ENCODE measurements at places on chromosomes 6 and 20.
A peak's percentile ranks its signal among the peaks of the same experiment; 100 is the strongest.

DNA sequence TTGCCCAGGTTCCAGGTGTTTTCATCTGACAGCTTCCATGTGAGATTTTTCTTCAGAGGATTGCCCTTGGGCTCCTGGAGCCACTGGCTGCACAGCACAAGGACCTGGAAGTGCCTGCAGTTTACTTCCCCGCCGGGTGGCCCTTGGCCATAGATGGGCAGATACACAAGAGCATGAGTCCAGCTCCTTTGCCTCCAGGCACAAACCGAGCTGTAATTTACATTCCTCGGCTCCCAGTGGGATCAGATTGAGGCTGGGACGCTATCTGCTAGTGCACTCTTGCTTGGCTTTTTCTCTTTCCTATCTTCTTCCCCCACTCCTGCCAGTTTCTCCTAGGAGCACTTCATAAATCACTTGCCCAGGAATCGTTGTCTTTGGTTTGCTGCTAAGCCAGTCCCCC lies 85.4 kb upstream of the RALY start:
- DNase-seq, result no peak

DNA sequence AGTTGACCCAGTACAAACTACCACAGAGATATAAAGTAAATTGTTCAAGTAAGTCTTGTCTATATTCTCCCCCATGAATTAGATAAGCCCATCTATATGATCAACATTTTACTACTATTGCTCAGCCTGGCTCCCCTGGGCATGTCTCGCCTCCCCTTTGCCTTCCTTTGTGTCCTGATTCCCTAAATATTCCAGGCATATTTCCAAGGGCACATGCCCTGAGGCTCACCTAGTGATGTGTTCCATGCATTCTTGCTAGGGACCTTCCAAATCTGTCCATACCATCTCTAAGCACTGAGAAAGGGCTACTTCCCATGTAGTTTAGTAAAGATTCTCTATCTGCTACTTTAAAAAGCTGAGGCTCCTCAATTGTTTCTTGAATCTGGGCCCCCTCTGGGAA lies 309.5 kb upstream of the PRND start:
- no peak for DNase-seq

GRCh38 chr6:1409774-1410465 lies 20.5 kb downstream of the FOXF2 start:
- no peak for DNase-seq

DNA sequence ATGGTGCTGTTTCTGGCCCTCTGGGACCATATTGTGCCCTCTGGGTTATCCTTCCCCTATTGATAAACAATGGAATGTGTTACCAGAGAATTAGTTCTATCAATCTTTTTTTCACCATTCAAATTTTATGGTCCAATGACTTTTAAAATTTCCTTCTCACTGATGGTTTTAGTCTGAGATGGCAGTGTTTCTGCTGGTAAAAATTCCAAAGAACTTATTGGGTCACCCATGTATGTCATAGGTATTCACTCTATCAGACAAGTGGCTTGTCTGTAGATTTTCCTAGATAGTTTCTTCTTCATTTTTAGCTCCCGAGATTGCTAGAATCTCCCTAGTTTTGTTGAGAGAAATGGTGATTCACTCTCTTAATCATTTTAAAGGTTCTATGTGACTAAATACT lies 357.2 kb upstream of the RGS17 start:
- DNase-seq, result no peak

DNA sequence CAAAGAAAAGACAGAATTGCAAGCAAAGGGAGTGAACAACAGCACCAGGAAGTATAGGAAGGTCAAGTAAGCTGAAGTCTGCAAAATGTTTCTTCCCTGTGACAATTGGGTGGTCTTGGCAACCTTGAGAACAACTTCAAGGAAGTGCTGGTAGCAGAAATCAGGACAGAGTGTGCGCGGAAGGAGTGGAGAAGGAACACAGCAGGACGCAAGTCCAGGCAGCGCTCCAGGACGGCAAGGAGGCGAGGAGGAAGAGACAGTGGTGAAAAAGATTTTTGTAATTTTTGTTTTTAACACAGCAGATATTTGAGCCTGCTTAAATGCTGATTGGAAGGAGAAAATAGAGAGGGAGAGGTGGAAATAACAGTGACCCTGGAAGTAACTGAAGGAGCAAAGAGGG lies 141.7 kb downstream of the F13A1 start:
- DNase-seq, result no peak

DNA sequence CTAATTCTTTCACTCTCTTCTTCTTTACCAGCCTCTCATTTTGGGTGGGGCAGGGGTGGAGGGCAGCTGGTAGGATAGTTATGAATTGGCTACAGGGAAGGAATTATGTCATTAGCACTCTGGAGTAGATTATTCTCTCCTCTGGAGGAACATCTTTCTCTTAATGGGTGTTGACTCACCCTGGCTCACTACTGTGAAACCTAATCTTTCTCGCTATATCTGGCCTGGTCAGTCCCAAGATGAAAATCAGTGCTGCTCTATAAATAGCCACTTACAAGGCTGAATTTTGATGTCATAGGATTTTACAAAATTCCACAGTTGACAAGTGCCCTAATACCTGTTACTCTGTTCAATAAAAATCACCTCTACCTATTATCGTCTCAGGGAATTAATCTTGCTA lies 151.3 kb downstream of the COL9A1 start:
- DNase-seq, result no peak

DNA sequence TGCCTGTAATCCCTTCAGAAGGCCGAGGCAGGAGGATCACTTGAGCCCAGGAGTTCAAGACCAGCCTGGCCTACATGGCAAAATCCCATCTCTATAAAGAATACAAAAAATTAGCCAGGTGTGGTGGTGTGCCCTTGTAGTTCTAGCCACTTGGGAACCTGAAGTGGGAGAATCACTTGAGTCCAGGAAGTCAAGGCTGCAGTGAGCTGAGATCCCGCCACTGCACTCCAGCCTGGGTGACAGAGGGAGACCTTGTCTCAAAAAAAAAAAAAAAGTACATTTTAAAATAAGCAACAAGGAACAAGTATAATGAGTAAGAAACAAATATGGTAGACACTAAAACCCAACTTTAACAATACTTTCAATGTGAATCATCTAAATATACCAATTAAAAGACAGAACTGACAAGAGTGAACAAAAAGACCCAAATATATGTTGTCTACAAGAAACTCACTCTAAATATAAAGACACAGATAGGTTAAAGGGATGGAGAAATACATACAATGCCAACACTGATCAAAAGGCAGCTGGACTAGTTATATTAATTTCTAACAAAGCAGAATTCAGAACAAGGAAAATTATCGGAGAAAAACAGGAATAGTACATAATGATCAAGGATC lies 37.7 kb downstream of the RANBP9 start:
- DNase-seq, result no peak

- no peak for DNase-seq
These were observed 197.5 kb downstream of the SOX4 start for GRCh38 chr6:21791056-21791455.

- DNase-seq, result no peak
These were observed 6.4 kb downstream of the FGD2 start for GRCh38 chr6:37011656-37012378.

- no peak for DNase-seq
These were observed 14.3 kb upstream of the ZC3H12D start for GRCh38 chr6:149499066-149499465.

- no peak for DNase-seq
These were observed 107.8 kb downstream of the DHX35 start for GRCh38 chr20:39069976-39070375.

DNA sequence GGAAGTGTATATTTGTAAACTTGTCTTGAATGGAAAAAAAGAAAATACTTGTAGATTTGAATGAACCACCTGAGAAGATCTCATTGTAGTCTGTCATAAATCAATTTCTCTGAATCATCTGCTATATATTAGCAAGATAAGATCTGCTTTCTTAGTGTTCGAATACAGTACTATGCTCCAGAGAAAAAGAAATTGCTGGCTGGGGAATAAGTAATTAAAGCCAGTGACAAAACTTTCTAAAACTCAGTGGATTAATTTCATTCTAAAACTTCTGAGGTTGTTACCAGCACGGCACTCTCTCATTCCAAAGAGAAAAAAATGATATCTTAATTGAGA lies 22.4 kb upstream of the MROH8 start:
- no peak for DNase-seq

GRCh38 chr20:45105317-45105716 lies 4.4 kb upstream of the KCNS1 start:
- no peak for DNase-seq

DNA sequence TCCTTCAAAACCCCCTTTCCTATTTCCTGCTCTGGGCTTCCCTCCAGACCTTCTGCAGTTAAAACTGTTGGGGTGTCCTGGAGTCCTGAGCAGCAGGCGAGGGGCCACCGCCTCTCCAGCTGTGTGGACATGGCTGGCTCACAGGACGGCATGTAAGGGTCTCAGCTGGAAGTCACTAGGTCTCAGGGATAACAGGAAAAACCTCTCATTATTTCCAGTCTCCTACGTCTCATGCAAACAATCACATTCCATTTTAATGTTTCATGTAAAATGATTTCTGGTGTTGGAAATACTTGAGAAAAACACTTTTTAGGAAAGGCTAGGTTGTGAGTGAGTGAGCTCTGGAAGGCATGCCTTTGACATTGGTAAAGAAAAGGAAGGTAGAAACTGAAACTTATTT lies 158.7 kb downstream of the SCML4 start:
- no peak for DNase-seq

DNA sequence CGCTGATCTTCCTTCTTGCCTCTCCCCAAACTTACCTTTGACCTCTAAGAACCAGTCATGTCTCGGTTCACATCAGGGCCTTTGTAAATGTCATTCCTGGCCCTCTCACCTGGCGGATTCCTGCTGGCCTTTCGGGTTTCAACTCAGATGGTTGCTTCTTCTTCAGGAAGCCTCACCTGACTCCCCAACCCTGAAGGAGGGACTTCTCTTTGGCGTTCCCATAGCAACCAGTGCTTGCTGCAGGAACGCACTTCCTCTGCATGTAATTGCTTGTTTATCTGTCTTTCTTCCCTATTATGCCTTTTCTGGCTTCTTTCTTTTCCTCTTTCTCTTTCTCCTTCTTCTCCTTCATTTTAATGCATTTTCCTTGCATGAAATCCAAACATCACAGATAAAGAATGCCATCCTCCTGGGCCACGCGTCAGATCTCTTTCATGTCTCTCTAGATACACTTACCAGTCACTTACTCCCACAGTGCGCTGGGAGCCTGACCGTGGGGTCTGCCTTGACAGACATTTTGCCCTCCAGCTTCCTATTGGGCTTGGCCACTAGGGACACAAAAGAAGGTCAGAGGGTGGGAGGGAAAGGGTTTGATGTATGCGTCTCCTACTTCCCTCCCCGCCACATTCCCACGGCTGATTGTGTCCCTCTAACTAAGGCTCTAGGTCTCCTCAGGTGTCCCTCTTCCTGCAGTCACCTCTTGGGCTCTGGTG lies 295.7 kb upstream of the TSHZ2 start:
- no peak for DNase-seq

- no peak for DNase-seq
These were observed 168.9 kb upstream of the PDE10A start for GRCh38 chr6:165831812-165832510.

GRCh38 chr20:577167-577791 lies 32.8 kb downstream of the TCF15 start:
- no peak for DNase-seq

DNA sequence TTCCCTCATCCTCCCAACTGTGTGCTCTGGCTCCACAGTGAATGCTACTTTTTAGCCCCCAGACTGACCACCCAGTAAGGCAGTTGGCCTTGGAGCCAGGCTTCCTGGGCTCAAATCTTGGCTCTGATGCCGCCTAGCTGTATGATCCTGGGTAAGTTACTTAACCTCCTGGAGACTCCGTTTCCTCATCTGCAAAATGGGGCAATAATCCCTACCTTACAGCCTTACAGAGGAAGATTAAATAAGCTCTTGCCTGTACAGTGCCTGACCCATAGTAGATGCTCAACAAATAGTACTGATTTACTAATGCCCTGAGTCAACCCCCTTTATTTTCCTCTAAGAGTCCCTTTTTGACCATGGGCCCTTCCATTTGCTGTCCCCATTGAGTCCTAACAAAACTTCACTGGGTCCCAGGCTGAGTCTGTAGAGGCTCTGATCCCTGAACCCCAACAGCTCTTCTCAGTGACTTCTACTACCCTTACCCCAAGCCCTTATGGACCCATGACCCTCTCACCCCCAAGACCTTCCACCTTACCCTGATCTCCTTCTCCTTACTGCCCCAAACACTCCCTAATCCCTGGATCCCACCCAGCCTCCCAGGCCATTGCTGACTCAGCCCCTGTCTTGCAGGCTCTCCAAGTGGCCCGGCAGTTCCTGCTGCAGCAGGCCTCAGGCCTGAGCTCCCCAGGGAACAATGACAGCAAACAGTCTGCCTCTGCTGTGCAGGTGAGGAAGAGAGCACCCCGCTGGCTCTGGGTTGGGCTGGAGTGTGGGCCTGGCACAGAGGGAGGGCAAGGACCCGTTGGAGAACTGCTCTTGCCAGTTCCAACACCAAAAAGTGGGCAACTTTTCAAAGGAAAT lies 31.4 kb downstream of the FOXP4 start:
- DNase-seq, result peak; percentile 93

DNA sequence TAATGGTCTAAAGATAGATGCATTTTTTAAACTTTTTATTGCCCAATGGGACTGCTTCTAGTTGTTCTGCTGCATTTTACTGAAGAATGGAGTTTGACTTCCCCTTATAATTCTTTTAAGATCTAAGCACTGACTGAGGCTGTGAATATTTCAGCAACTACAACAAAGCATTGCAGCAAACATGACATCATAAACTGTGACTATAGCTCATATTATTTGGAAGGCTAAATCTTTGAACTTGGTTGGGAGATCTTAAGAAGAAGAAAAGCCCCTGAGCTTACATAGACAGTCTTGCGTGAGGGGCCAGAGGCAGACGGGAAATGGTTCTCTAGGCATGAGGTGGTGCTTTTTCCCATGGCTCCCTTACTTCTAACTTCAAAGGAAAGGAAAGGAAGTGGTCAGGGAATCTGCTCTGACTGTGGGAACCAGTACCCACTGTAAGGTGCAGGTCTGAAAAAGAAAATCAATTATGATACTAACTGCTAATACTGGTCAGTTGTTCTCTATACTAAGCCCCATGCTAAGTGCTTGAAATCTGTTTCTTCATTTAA lies 14.8 kb downstream of the HEY2 start:
- DNase-seq, result no peak

DNA sequence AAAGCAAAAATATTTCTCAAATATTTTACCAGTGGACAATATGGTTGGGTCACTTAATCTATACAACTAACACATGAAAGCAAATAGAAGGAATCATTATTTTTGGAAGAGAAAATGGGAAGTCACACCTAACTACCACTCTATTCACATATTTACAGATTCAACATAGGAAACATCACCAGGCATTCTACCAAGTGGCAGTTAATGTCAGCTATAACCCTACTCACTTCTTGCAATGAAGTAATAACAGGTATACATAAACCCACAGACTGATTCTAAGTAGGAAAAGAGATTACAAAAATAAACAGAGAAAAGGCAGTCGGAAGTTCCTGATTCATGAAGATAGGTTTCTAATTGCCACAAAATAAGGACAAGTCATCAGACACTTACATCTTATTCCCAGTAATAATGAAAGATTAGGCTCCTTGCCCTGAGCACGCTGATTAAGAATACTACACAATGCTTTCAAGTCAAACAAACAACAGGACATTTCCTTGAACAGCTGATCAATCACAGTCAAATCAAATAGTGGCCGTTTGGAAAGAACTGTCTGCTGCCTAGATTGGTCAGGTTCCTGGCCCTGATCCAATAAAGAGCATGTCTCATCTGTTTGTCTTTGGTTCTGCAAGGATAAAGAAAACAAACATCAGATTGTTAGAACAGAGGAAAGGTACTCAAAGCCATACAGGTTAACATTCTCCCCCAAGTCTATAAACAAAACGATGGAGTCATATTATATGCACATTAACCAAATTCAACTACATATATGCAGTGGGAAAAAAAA lies 79.2 kb upstream of the PLN start:
- peak; percentile 95 for DNase-seq
